ENCODE measurements at places on chromosomes 13 and 19.

DNA sequence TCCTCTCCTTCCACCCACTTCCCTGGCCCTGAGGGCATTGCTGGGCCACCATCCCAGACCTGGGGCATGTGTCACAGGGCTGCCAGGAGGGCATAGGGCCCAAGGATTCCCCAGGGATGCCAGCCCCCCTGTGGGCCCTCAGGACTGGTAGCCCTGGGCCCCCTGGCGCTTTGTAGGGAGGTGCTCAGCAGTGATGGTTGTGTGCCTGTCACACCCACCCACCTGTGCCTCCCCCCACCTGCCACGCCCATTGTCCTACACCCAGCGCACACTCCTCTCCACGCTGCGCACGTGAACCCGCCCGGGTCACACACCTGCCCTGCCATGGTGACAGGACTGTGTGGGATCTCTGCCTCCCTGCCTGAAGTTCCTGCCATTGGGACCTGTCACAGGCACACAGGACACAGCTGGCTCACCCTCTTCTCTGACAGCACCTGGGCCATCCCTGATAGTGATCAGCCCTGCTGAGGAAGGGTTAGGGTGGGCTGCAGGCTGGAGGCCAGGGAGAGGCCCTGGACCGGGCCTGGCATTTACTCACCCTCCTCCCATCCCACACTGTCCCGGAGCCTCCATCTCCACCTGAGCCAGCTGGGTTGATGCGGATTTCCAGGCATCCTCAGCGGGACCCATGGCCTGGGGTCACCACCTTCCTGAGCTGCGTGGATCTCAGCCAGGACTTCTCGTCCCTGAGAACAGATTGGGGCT is 23.9 kb downstream of the WTIP start:
- no peak for DNase-seq

- DNase-seq, result no peak
Measured at GRCh38 chr13:45933203-45933908, 81.8 kb upstream of the SIAH3 start.

GRCh38 chr13:52850072-52850395 is 1.6 kb upstream of the PCDH8 start:
- DNase-seq, result no peak

DNA sequence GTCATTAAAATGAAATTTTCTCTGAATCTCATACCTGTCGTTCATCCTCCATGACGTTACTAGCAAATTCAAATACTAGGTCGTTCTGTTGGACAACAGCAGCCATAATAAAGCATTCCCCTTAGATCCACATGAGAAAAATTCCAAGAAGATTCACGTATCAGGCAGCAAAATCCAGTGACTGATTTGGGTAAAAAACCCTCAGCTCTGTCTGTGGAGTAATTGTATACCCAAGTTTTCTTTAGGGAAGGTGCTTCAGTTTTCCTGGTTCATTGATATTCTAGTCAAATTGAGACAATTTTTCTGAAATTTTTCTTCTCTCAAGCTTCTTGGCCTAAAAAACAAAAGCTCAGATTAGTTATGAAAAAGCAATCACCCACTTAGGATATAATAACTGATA is 37.2 kb downstream of the ELF1 start:
- no peak for DNase-seq

GRCh38 chr13:94705081-94706030 is 7.0 kb downstream of the SOX21 start:
- DNase-seq, result no peak

All from stimulated activated CD8-positive, alpha-beta memory T cell treated with anti-CD3 and anti-CD28 coated beads, Interleukin-7, amount 100 ng/mL, for 4 hours (primary cell).